ENCODE measurements at places on chromosomes 4 and X.
A peak's percentile ranks its signal among the peaks of the same experiment; 100 is the strongest.

GRCh38 chr4:8215001-8215427, 15.9 kb downstream of the SH3TC1 start:
- DNase-seq = no peak

- DNase-seq = no peak
Observed at GRCh38 chr4:87521319-87521718, 7.9 kb downstream of the SPARCL1 start.

- DNase-seq = no peak
Observed at GRCh38 chr4:7134737-7135388, 57.5 kb upstream of the SORCS2 start.

- DNase-seq = peak; percentile 8
Observed at GRCh38 chr4:97987019-97987648, 156.1 kb downstream of the STPG2 start.

- DNase-seq = no peak
Observed at GRCh38 chr4:144754562-144755410, 108.8 kb downstream of the HHIP start.

- no peak for DNase-seq
Observed at GRCh38 chr4:123340381-123340701, 56.3 kb upstream of the SPRY1 start.
